H9 (cell line): ENCODE measurements at places on chromosomes 6 and 20. TPM values are rescaled to one million over a fixed set of nuclear protein-coding genes. Genes with fewer than 3 reads are reported as not detected.
A peak's percentile ranks its signal among the peaks of the same experiment; 100 is the strongest.

GRCh38 chr6:33426590-33427511 lies 7.0 kb downstream of the SYNGAP1 start:
- H3K27me3 ChIP-seq: no peaks in the 10 kb centered on the region
- H3K4me1 ChIP-seq: peaks cover 13% of the 10 kb centered on the region
- H3K27ac ChIP-seq: no peak overlapping the region
- DNase-seq: peak; percentile 33
- H3K36me3 ChIP-seq: peaks cover 27% of the 10 kb centered on the region
- peak overlapping the region; percentile 81 for H3K4me3 ChIP-seq

GRCh38 chr20:38810926-38811630 lies 5.6 kb downstream of the PPP1R16B start:
- DNase-seq: peak; percentile 12
- no peaks in the 10 kb centered on the region for H3K27me3 ChIP-seq
- H3K4me3 ChIP-seq: no peak overlapping the region
- H3K4me1 ChIP-seq: peaks cover 3% of the 10 kb centered on the region; the same call in 1 of the 2 replicates
- H3K36me3 ChIP-seq: peaks cover 6% of the 10 kb centered on the region

DNA sequence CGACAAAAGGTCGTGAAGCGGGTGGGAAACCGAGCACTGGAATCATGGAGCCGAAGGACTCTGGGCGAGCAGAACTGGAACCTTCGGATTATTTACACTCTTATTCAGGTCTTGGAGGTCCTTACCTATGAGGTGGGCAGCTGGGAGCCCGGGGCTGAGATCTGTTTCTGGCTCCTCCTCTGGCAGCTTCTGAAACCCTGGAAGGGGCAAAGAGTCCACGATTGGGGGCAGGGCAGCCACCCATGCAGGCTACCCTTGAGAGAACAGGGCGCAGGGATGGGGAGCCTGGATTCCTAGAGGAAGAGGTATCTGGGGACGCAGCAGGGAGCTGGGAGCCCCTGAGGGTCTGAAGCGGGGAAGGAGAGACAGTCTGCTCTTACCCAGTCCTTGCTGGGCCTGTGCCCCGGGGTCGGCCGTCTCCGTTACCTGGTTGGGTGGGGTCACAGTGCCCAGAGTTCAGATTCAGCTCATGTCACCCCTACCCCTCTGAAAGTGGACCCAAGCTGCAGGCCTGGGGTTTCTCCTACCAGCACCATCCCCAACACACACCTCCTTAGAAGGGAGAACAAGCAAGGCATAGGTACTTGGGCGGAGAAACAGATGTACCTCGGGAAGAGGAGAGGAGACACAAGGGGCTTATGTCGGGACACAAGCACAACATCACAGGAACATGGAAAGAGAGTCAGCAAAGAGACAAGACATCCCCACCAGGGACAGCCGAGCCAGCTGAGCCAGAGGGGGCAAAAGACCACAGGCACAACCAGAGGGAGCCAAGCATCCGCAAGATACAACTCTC lies 592 bp downstream of the LTB start:
- no peaks in the 10 kb centered on the region for H3K36me3 ChIP-seq
- H3K27me3 ChIP-seq: no peaks in the 10 kb centered on the region
- no peak overlapping the region for H3K27ac ChIP-seq
- peak overlapping the region; percentile 84 for H3K4me3 ChIP-seq

ARFGEF3 gene
- 12.5 and 13.7 TPM in 2 replicates for total RNA-seq

PRRT1 gene
- total RNA-seq: 1.8 and 1.9 TPM in 2 replicates

- H3K4me1 ChIP-seq: peaks cover 28% of the 10 kb centered on the region; the same call in 1 of the 2 replicates
- H3K27me3 ChIP-seq: no peaks in the 10 kb centered on the region
- peak overlapping the region; percentile 10 for H3K27ac ChIP-seq
Observed at GRCh38 chr6:3423439-3424184, 33.2 kb downstream of the SLC22A23 start.

C2 gene
- 0.66 and 0.86 TPM in 2 replicates for total RNA-seq

- no peaks in the 10 kb centered on the region for H3K27me3 ChIP-seq
- no peak overlapping the region for H3K27ac ChIP-seq
- no peak for DNase-seq
- H3K36me3 ChIP-seq: peaks cover 11% of the 10 kb centered on the region; the same call in 2 of the 3 replicates
Observed at GRCh38 chr6:13581700-13582229, 7.4 kb downstream of the SIRT5 start.

DNA sequence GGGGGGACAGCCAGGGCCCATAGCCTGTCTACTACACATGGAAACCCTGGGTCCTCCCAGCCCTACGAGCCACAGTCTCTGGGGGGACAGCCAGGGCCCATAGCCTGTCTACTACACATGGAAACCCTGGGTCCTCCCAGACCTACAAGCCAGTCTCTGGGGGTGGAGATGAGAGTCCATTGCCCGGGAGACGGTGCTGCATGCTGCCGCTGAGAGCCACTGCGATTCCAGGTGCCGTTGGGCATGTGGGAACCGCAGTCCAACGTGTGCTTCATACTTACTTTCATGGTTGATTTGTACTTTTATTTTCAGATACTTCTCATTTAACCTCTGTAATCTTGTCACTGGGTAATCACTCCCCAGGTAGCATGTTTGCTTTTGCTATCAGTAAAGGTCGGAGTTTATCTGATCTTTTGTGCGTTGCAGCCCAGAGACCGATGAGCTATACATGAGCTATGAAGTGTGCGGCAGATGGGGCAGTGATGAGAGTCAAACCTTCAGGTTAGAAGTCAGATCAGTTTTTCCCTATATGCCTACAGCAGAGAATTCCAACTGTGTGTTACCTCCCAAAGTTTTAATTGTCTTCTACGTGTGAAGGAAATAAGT lies 58.2 kb downstream of the SMOC2 start:
- no peaks in the 10 kb centered on the region for H3K4me1 ChIP-seq
- H3K4me3 ChIP-seq: no peak overlapping the region
- H3K36me3 ChIP-seq: no peaks in the 10 kb centered on the region

SASH1 gene
- total RNA-seq: 29.7 and 33.2 TPM in 2 replicates

DNA sequence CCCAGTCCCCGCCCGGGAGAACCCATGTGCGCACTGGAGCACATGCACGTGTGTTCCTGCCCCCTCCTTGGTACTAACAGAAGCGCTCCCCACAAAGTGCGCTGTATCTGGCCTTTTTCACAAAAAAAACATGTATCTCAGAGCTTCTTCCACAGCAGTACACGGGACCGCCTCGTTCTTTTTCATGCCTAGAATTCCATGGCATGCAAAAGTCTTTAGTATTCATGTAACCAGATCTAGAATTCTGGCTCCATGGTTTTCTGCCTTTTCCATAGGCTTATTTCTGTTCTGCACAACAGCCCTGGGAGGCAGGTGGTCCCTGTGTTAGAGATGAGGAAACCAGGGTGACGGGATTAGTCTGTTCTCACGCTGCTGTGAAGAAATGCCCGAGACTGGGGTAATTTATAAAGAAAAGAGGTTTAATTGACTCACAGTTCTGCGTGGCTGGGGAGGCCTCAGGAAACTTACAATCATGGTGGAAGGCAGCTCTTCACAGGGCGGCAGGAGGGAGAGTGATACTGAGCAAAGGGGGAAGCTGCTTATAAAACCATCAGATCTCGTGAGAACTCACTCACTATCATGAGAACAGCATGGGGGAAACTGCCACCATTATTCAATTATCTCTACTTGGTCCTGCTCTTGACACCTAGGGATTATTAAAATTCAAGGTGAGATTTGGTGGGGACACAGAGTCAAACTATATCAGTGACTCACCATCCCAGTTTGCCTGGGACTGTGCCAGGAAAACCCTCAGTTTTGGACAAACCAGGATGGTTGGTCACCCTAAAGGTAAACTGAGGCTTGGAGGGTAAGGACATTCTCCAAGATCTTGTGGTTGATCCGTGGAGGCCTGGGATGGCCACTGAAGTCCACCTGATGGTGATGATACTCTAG lies 41.0 kb downstream of the C20orf203 start:
- no peak for DNase-seq
- no peaks in the 10 kb centered on the region for H3K27me3 ChIP-seq
- H3K4me1 ChIP-seq: no peaks in the 10 kb centered on the region; the same call in 1 of the 2 replicates
- no peaks in the 10 kb centered on the region for H3K36me3 ChIP-seq

NT5DC1 gene
- 54.2 and 64.9 TPM in 2 replicates for total RNA-seq

DNA sequence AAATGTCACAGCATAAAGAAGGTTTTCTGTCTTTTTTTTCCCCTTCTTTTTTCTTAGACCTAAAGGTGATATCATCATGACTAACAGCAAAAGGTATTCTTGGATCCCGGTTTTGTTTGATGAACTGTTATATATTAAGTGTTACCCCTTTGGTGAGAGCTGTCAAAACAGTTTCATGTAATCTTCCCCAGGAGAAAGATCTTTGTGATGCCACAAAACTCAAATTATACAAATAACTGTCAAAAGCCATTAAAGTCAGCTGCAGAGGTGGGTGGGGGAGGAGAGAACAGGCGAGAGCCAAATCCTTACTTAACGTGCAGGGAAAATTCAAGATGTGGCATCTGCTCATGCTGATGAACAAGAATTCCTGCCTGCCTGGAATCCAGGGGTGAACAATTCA lies 258.2 kb downstream of the BMP7 start:
- no peaks in the 10 kb centered on the region; the same call in 1 of the 2 replicates for H3K4me1 ChIP-seq
- no peak overlapping the region for H3K4me3 ChIP-seq
- no peak overlapping the region for H3K27ac ChIP-seq
- DNase-seq: no peak
- H3K27me3 ChIP-seq: no peaks in the 10 kb centered on the region
- H3K36me3 ChIP-seq: no peaks in the 10 kb centered on the region

GRCh38 chr20:40233406-40233805 lies 455.6 kb downstream of the MAFB start:
- H3K27me3 ChIP-seq: no peaks in the 10 kb centered on the region
- H3K4me3 ChIP-seq: no peak overlapping the region
- no peaks in the 10 kb centered on the region for H3K36me3 ChIP-seq
- H3K27ac ChIP-seq: no peak overlapping the region
- peaks cover 4% of the 10 kb centered on the region; the same call in 1 of the 2 replicates for H3K4me1 ChIP-seq
- no peak for DNase-seq

SPINT3 gene
- total RNA-seq: not detected in 2 replicates

DNA sequence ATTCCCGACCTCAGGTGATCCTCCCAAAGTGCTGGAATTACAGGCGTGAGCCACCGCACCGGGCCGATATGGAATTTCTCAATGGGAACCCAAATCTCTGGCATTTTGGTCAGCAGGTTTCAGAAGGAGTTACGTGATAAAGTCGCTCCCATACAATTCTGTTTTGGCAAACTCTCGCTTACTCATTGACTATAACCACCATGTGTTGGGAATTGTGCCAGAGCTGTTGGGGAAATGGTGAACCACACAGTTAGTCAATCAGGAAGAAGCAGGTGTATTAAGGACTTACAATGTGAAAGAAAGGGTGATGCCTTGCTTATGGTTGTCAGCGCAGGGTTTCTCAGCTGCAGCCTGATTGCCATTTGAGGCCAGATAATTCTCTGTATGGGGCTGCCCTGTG lies 410.5 kb downstream of the QKI start:
- no peaks in the 10 kb centered on the region for H3K4me1 ChIP-seq
- H3K36me3 ChIP-seq: no peaks in the 10 kb centered on the region
- no peaks in the 10 kb centered on the region for H3K27me3 ChIP-seq
- no peak overlapping the region for H3K4me3 ChIP-seq

DNA sequence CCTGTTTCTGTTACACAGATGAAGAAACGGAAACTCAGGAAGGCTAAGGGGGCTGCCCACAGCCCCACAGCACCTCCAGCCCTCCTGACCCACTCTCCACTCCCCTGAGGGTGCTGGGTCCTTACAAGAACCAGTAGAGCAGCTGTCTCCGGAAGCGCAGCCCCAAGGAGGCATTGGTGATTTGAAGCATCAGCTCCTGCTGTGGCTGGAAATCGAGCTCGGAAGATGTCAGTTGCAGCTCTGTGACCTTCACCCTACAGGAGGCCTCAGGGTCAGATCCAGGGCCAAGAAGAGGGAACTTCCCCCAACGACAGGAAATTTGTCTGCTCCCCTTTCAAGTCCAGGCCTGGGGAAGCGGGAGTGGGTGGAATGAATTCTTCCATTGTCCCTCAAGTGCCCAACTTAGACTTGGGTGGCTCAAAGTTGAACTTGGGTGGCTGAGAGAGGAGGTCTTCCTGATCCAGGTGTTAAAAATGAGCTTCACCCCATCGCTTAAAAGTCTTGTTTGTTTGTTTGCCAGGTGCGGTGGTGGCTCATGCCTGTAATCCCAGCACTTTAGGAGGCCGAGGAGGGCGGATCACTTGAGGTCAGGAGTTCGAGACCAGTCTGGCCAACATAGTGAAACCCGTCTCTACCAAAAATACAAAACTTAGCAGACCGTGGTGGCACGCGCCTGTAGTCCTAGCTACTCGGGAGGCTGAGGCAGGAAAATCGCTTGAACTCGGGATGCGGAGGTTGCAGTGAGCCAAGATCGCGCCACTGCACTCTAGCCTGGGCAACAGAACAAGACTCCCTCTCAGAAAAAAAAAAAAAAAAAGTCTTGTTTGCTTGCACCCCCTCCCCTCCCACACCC lies 1.9 kb downstream of the PLTP start:
- no peak overlapping the region for H3K27ac ChIP-seq
- no peak for DNase-seq
- H3K4me1 ChIP-seq: no peaks in the 10 kb centered on the region
- no peaks in the 10 kb centered on the region for H3K27me3 ChIP-seq
- peaks cover 35% of the 10 kb centered on the region for H3K36me3 ChIP-seq

DNA sequence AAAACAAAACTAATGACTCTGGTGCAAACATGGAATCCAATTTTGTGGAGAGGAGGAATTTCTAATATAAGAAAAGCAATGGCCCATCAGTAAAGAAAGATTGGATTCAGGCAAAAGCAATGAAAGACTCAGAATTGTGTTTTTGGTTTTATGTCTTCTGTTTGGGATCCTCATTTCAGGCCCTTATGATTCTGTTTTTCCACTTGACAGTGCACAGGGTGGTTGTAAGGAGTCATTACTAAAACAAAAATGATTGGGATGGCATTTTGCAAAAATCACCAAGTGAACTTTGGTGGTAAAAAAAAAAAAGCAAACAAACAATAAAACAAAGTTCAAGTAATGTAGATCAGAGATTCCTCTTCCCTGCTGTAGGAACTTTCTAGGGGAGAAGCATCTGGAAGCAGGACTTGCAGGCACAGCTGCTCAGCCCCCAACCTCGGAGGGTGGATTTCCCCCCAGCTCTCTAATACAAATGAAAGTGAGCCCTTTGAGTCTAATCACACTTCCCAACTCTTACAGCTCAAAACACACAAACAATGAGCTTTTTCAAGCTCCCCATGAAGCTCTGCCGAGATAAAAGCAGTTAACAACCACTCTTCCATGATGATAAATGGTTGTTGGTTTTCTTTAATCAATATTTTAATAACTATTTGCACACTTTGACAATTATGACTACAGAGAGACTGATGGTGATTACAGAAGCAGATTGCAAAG lies 177.7 kb downstream of the ZDHHC14 start:
- no peak for DNase-seq
- no peaks in the 10 kb centered on the region for H3K4me1 ChIP-seq
- no peak overlapping the region for H3K27ac ChIP-seq
- H3K4me3 ChIP-seq: no peak overlapping the region
- peaks cover 2% of the 10 kb centered on the region; the same call in 1 of the 3 replicates for H3K36me3 ChIP-seq
- no peaks in the 10 kb centered on the region for H3K27me3 ChIP-seq
